ENCODE measurements at places on chromosomes 5 and 9.

DNA sequence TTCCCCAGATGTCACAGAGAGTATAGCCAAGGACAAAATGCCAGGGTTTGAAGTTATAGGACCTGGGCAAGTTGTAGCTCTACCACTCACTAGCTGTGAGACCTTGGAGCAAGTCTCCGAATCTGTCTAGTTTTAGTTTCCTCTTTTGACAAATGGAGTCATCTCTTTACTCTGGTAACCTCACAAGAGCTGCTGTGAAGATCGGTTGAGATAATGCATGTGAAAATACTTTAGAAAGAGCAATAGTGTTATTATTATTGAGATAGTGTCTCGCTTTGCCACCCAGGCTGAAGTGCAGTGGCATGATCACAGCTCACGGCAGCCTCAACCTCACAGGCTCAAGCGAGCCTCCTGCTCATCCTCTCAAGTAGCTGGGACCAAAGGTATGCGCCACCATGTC lies 117.9 kb upstream of the NR5A1 start:
- no peak overlapping the region for H3K4me3 ChIP-seq
- no peak overlapping the region for H3K27ac ChIP-seq
- no peaks in the 10 kb centered on the region for H3K36me3 ChIP-seq
- H3K4me1 ChIP-seq, result no peaks in the 10 kb centered on the region

- no peak for DNase-seq
- no peaks in the 10 kb centered on the region for H3K36me3 ChIP-seq
- H3K27ac ChIP-seq, result no peak overlapping the region
- no peaks in the 10 kb centered on the region for H3K27me3 ChIP-seq
These were observed 100.4 kb upstream of the SLC44A1 start for GRCh38 chr9:105144076-105144475.

DNA sequence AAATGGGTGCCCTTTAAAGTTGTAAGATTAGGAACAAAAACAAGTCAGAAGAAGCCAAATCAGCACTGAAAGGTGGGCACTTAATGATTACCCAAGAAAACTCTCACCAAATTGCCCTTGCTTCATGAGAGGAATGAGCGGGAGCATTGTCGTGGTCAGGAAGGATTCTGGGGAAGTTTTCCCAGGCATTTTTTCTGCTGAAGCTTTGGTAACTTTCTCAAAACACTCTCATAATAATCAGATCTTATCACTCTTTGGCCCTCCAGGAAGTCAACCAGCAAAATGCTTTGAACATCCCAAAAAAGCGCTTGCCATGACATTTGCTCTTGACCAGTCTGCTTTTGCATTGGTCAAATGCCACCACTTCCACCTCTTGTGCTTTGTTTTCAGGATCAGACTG lies 10.4 kb upstream of the PCDHGC3 start:
- H3K4me1 ChIP-seq, result no peaks in the 10 kb centered on the region

DNA sequence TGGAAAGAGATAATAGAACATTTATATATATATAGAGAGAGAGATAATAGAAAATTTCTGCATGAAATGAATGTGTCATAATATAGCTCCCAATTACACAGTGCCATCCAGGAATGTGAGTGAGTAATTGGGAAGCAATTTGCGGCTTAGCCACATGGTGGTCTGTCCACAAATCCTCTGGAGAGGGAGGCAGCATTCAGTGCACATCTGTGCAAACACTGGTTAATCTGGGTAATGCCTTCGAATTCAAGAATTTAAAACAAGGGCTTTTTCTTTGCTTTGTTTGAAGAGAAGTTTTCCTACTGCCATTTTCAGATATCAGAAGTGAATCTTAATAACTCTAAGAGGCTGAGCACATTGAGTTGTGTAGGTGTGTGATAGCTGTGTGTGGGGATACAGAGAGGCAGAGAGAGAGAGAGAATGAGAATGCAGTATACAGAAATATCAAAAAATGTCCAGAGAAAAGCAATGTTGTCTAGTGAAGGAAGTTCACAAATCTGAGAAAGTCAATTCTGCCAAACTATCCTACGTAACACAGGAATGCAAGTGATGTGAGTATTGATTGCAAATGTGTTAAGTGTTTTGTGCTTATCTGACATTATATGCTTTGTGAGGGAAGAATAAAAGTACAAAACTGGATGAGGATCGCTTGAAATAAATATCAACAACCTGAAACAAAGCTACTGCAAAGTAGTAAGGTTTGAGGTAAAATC lies 134.6 kb downstream of the EDIL3 start:
- no peak overlapping the region for H3K4me3 ChIP-seq
- no peaks in the 10 kb centered on the region for H3K27me3 ChIP-seq
- H3K36me3 ChIP-seq, result no peaks in the 10 kb centered on the region
- no peaks in the 10 kb centered on the region for H3K4me1 ChIP-seq

- no peak overlapping the region for H3K4me3 ChIP-seq
- no peak overlapping the region for H3K27ac ChIP-seq
- no peaks in the 10 kb centered on the region for H3K4me1 ChIP-seq
- H3K27me3 ChIP-seq, result no peaks in the 10 kb centered on the region
- H3K36me3 ChIP-seq, result no peaks in the 10 kb centered on the region
- no peak for DNase-seq
These were observed 182.1 kb downstream of the FBN2 start for GRCh38 chr5:128355961-128356360.

DNA sequence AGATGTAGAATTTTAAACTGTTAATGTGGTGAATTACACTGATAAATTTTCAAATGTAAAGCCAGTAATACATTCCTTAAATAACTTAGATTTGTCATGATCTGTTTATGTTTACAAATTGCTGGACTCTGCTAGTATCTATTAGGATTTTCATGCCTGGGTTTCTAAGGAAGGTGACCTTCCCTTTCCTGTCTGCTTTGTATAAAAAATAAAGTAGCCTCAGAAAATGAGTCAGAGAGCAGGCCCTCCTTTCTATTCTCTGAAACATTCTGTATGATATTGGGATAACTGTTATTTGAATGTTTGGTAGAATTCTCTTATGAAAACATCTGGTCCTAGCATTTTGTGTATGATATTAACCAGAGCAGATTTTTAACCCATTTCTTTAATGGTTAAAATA lies 255.3 kb downstream of the SYK start:
- peak overlapping the region; percentile 58 for H3K27ac ChIP-seq
- no peaks in the 10 kb centered on the region for H3K36me3 ChIP-seq
- H3K4me3 ChIP-seq, result no peak overlapping the region
- DNase-seq, result no peak

DNA sequence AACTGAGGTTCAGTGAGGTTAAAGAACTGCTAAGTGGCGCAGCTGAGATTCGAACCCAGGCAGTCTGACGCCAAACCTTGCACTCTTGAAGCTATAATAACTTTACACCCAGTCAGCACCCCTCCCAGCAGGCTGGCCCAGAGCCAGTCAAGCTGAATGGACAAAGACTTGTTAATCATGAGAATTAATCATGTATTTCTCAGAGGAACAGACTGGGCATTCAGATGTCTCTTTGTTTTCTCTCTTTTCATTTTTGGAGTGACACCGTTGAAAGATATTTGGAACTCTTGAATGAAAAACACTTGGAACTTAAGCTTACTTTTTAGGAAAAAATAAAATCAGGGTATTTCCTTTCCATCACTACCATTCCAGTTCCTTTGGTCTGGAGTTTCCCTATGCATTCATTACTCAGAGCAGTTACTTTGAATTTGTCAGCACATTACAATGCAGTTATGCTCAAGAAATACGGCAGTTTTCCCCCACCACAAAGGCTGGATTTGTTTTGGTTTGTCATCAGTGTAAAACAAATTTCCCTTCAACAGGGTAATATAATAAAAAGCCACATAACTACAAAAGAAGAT lies 22.6 kb upstream of the MAMDC2 start:
- H3K27me3 ChIP-seq, result peaks cover 14% of the 10 kb centered on the region
- H3K36me3 ChIP-seq, result no peaks in the 10 kb centered on the region
- H3K4me3 ChIP-seq, result no peak overlapping the region
- no peaks in the 10 kb centered on the region for H3K4me1 ChIP-seq
- no peak for DNase-seq

- no peaks in the 10 kb centered on the region for H3K27me3 ChIP-seq
- DNase-seq, result no peak
- H3K27ac ChIP-seq, result peak overlapping the region; percentile 78
- H3K4me1 ChIP-seq, result peaks cover 43% of the 10 kb centered on the region
- peaks cover 100% of the 10 kb centered on the region for H3K36me3 ChIP-seq
- H3K4me3 ChIP-seq, result no peak overlapping the region
These were observed 35.7 kb downstream of the SECISBP2 start for GRCh38 chr9:89353989-89354388.

GRCh38 chr9:128124873-128125579 lies 2.5 kb downstream of the PTGES2 start:
- H3K36me3 ChIP-seq, result peaks cover 69% of the 10 kb centered on the region
- H3K27me3 ChIP-seq, result no peaks in the 10 kb centered on the region
- H3K4me3 ChIP-seq, result peak overlapping the region; percentile 85
- peak; percentile 53 for DNase-seq
- H3K4me1 ChIP-seq, result peaks cover 33% of the 10 kb centered on the region

GRCh38 chr5:101404531-101404930 lies 501.4 kb upstream of the ST8SIA4 start:
- no peak overlapping the region for H3K27ac ChIP-seq
- no peak for DNase-seq
- no peaks in the 10 kb centered on the region for H3K4me1 ChIP-seq
- no peak overlapping the region for H3K4me3 ChIP-seq

GRCh38 chr9:94159069-94159939 lies 75.0 kb downstream of the PTPDC1 start:
- no peaks in the 10 kb centered on the region for H3K27me3 ChIP-seq
- H3K4me3 ChIP-seq, result no peak overlapping the region
- H3K27ac ChIP-seq, result no peak overlapping the region
- peaks cover 9% of the 10 kb centered on the region for H3K4me1 ChIP-seq

- peaks cover 70% of the 10 kb centered on the region for H3K36me3 ChIP-seq
- no peaks in the 10 kb centered on the region for H3K27me3 ChIP-seq
- H3K27ac ChIP-seq, result no peak overlapping the region
- no peak overlapping the region for H3K4me3 ChIP-seq
These were observed 275.6 kb downstream of the KDM4C start for GRCh38 chr9:7033076-7034045.

GRCh38 chr5:112230606-112231005 lies 188.5 kb downstream of the EPB41L4A start:
- H3K4me3 ChIP-seq, result no peak overlapping the region
- H3K4me1 ChIP-seq, result no peaks in the 10 kb centered on the region
- no peak overlapping the region for H3K27ac ChIP-seq
- no peaks in the 10 kb centered on the region for H3K36me3 ChIP-seq
- peaks cover 11% of the 10 kb centered on the region for H3K27me3 ChIP-seq
- DNase-seq, result no peak

- H3K27me3 ChIP-seq, result no peaks in the 10 kb centered on the region
- H3K4me3 ChIP-seq, result no peak overlapping the region
- no peak overlapping the region for H3K27ac ChIP-seq
- H3K4me1 ChIP-seq, result peaks cover 24% of the 10 kb centered on the region
These were observed 3.8 kb downstream of the CREB3 start for GRCh38 chr9:35736201-35736633.

DNA sequence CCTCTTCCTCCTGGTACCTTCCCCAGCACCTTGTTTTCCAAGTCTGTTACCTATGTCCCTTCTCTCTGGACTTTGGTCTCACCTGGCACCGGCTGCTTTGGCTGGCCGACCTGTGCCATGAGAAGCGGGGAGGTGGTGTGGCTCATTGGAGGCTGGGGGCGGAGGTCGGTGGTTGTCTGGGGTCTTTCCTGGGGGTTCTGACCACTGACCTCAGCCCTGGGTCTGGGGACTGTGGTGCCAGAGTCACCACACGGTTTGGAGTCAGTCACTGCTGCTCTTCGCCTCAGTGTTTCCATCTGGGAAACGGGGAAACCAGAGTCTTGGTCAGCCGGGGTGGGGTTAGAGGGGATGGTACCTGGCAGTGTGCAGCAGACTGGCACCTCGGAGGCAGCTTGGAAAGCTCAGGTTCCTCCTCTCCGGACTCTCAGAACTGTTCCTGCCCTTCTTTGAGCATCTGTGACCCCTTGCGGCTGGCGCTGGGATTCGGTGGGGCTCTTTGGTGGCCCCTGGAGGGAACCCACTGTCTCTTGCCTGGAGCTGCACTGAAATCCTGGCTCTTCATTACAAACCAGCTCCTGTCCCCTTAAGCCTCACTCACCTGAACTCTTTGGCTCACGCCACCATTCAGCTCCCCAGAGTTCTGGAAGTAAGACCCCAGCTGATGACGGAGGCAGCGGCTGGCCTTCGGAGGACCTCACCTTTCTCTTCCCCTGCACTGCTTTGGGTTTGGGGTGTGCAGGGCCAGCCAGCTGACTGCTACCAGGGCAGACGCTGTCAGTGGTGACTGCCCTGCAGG lies 4.1 kb upstream of the RXRA start:
- peaks cover 19% of the 10 kb centered on the region for H3K27me3 ChIP-seq
- no peak for DNase-seq
- no peak overlapping the region for H3K27ac ChIP-seq

DNA sequence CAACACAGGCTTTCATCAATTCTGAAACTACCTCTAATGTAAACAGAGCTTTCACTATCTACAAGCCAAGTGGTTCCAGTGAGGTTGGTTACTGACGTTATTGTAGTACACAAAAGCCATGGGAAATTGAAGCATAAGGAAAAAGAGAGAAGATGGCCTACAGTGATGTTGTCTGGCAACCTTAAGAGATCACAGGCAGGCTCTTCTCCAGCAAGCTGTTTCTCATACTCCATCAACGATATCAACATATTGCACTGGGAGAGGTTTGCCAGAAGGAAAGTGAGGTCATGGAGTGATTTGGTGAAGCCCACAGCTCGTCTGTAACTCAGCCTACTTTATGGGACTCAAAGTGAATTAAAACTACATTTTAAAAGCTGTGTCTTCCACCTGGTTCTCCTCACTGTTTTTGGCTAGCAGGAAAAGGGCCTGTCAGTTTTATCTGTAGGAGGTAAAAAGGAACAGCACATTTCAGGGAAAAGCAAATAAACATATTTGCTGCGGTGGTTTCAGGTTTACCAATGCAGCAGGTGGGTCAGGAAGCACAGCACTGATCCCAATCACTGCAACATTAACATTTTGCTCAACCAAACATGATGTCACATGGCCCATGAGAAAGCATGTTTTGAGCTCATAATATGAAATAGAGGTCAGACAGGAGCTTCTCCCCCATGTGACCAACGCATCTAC lies 72.9 kb downstream of the ARSB start:
- no peak overlapping the region for H3K4me3 ChIP-seq
- H3K27ac ChIP-seq, result no peak overlapping the region
- no peaks in the 10 kb centered on the region for H3K27me3 ChIP-seq
- peaks cover 9% of the 10 kb centered on the region for H3K36me3 ChIP-seq

- no peak overlapping the region for H3K27ac ChIP-seq
- no peaks in the 10 kb centered on the region for H3K36me3 ChIP-seq
- H3K27me3 ChIP-seq, result peaks cover 7% of the 10 kb centered on the region
- no peaks in the 10 kb centered on the region for H3K4me1 ChIP-seq
- DNase-seq, result no peak
These were observed 226.4 kb upstream of the WWC1 start for GRCh38 chr5:168064933-168065622.

DNA sequence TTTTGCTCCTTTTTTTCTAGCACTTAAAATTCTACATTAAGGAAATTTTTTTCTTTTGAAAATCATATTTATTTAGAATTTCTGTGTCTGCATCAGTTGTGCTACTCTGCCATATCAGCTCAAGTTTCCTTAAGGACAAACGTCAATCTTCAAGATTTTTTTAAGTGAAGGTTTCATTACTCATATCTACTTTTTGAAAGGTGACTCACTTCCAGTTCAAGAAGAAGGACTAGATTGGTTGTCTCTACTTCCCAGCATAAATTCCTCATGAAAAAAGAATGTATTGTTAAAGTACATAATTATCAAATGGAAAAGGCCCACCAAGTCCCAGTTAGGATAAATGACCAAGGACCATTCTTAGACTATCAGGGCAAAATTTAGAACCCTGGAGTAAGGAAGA lies 626.5 kb downstream of the DMRTA1 start:
- H3K4me3 ChIP-seq, result no peak overlapping the region
- no peaks in the 10 kb centered on the region for H3K27me3 ChIP-seq
- no peaks in the 10 kb centered on the region for H3K4me1 ChIP-seq
- no peak overlapping the region for H3K27ac ChIP-seq
